ENCODE measurements at places on chromosomes 6 and 20.

DNA sequence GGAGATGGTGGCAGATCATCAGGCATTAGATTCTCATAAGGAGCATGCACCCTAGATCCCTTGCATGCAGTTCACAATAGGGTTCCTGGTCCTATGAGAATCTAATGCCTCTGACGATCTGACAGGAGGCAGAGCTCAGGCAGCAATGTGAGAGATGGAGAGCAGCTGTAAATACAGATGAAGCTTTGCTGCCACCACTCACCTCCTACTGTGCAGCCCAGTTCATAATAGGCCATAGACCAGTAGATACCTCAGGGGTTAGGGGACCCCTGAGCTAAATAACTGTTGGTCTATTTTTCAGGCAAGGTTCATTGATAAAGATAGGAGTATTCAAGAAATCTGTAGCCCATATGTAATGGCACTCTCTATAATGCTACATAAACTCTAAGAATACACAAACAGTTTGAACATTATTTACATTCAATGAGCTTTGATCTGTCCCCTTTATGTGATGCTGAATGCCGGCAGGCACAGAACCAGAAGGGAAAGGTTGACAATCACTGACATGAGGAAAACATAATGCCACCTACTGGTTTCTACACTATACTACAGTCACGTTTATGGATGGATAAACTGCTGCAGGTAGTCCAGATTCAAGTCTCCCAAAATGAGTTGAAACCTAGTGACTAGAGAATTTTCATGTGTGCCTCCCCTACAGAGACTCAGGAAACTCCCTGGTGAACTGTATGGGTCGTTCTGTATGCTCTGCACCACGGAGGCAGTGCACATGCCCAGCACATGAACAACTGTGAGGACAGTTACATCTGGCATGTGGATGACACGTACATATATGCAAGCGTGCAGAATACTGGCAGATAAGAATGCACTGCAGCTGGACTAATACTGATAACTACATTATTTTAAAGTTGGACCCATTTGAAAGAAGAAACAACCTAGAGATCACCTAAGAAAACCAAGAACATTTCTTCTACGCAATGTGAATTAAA lies 72.0 kb downstream of the DST start:
- DNase-seq, result no peak

- no peak for DNase-seq
These were observed 41.0 kb upstream of the FAM50B start for GRCh38 chr6:3808199-3808598.

- no peak for DNase-seq
These were observed 19.0 kb downstream of the NUDT3 start for GRCh38 chr6:34373511-34373910.

- DNase-seq, result no peak
These were observed 200 bp downstream of the ZBTB22 start for GRCh38 chr6:33317419-33317668.

DNA sequence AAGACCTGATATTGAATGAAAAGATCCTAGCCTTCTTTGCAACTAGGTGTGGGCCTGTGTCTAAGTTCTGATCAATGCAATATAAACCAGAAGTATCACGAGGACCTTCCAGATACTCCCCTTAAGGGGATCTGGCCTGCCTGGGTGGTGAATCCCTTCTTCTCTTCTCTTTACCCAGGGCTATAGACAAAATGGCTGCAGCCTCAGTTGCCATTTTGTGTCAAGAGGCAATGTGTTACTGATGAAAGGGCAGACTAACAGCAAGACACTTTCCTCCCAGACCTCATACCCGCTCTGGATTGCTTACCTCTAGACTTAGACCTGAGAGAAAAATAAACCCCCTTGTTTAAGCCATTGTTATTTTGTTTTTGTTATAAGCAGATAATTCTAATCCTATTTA lies 84.5 kb upstream of the CHD6 start:
- DNase-seq, result no peak
